ENCODE measurements at places on chromosomes 12 and 14.

- no peak for DNase-seq
These were observed 4.3 kb downstream of the CPNE6 start for GRCh38 chr14:24075485-24076301.

- no peak for DNase-seq
These were observed 222.3 kb downstream of the PTPRO start for GRCh38 chr12:15544589-15544988.

- no peak for DNase-seq
These were observed 351.3 kb downstream of the TMEM121 start for GRCh38 chr14:105877645-105878044.

DNA sequence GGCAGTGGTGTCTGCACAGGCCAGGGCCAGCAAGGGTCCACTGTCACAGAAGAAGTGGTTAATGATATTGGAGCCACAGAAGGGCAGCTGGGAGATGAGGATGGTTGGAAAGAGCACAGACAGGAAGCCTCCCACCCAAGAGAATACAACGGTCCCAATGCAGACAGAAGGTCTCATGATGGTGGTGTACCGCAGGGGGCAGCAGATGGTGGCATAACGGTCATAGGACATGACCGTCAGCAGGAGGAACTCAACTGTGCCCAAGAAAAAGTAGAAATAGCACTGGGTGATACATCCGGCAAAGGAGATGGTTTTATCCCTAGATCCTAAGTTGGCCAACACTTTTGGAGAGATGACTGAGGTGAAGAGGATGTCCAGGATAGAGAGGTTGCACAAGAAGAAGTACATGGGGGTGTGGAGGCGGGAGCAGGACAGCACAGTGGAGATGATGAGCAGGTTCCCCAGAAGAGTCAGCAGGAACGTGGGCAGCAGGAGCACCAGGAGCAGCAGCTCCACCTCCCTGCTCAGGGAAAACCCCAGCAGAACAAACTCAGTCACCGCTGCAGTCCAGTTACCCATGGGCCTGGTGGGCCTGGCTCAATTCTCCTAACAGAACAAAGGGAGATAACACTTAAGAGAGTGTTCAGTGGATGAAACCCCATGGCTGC, 9.8 kb downstream of the OR6J1 start:
- no peak for DNase-seq
